ENCODE measurements at places on chromosomes 5 and 9.

GRCh38 chr5:126780165-126780827, 3.4 kb downstream of the LMNB1 start:
- peak; percentile 69 for DNase-seq

DNA sequence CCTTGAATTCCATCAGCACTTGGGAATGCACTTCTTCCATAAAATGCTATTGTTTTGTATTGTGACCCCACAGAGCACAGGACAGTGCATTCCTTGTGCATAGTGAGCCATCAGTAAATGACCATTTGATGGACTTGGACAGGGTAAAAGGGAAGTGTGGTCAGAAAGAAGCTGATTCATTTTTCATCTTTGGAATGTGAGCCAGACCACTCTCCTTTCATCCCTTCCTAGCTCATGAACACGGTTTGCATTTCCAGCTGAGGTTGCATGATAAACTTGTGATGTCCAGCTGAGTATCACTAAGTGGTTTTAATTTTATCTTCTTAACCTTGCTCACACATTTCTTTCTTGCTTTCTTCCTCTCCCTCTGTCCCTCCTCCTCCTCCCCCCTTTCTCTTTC, 101.3 kb downstream of the NUDT12 start:
- DNase-seq, result peak; percentile 45

- DNase-seq, result no peak
These were observed 25.1 kb downstream of the ITK start for GRCh38 chr5:157205708-157206107.

- DNase-seq, result no peak
These were observed 17.3 kb downstream of the ODF2 start for GRCh38 chr9:128473104-128473503.

- no peak for DNase-seq
These were observed 267.9 kb downstream of the CDK5RAP2 start for GRCh38 chr9:120312031-120312430.

DNA sequence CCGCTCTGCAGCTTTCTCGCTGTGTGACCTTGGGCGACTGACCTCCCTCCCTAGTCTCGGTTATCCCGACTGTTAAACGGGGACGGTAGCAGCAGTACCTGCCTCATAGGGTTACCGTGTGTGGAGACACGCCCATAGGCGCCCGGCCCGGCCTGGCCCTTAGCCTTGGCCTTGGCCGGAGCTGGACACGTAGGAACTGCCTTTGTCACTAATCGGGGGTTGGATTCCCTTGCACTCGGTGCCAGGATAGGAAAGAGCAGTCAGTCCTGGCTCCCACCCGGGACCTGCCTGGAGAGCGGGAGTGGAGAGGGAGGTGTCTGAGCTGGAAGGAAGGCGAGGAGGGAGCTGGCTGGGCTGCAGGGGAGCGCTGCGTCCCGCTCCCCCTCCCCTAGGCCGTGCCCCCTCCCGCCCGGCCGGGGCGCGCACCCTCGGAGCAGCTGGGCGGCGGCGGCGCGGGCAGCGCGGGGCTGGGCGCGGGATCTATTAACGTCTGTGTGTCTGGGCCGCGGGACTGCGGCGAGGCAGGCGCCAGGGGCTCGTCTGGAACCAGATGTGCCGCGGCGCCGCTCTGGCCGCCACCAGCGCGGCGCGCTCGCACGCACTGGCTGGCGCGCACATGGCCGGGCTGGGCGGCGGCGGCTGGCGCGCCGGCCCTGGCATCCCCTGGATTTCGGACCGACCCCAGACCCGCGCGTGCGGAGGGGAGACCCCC, 31.7 kb downstream of the PRRX2 start:
- no peak for DNase-seq

DNA sequence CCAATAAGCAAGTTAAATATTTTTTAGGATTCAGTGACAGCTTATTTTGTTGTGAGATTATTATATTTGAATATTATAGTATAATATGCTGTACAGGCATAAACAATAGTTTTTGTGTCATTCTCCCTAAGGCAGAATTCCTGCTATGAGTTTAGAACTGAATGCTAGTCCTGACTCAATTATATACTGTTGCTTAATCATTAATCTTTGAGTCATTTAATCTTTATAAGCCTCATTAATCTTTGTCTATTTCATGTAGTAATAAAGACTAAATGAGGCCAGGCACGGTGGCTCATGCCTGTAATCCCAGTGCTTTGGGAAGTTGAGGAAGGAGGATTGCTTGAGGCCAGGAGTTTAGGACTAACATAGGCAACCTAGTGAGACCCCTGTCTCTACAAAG, 3.6 kb upstream of the DCP2 start:
- DNase-seq, result no peak

GRCh38 chr5:1747803-1748085, 51.9 kb downstream of the MRPL36 start:
- no peak for DNase-seq
